ENCODE measurements at places on chromosomes 1 and 21.

DNA sequence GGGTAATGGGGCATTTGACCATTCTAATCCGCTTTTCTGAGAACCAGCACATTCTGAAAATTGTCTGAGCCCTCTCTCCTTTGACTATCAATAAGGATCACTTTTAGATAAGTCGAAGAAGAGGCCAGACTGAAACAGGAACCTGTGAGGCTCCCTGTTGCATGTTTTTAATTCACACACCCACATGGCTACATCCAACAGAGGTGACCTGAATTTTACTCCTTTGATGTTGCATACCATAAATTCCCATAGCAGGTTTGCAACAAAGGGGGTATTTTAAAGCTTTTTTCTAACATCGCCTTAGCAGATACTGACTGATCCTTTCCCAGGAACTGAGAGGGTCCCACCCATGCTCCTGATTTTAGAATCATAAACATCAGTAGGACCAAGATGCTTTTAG lies 450.8 kb downstream of the USP25 start:
- DNase-seq: no peak

GRCh38 chr1:197393772-197394171 lies 125.7 kb downstream of the CRB1 start:
- DNase-seq: no peak

- DNase-seq: no peak
Observed at GRCh38 chr1:116242741-116243140, 130.3 kb upstream of the ATP1A1 start.

- DNase-seq: no peak
Observed at GRCh38 chr1:186987065-186987464, 158.3 kb downstream of the PLA2G4A start.

DNA sequence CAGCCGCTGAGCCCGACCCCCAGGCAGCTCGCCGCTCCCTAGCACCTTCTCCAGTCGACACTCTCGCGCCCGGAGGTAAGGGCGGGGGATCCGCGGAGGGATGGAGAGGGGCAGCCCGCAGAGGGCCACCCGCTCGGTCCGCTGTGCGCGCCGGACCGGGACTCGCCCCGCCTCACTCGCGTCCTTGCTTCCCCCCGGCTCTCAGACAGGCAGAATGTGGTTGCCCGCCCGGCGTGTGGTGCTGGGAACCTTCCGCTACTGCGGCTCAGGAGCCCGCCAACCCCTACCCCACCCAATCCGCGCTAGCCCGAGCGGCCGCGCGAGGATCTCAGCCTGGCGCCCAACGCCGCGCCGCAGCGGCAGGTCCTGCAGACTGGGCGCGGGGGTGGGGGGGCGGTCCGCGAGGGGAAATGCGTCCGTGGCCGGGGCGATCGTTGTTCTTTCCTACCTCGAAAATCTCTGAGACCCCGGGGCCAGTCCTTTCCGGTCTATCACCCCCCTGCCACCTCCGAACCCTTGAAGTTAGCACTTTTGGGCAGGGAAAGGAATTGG lies 404 bp downstream of the LRRC8C start:
- DNase-seq: peak; percentile 56

GRCh38 chr1:103063921-103064320 lies 44.4 kb downstream of the COL11A1 start:
- no peak for DNase-seq

DNA sequence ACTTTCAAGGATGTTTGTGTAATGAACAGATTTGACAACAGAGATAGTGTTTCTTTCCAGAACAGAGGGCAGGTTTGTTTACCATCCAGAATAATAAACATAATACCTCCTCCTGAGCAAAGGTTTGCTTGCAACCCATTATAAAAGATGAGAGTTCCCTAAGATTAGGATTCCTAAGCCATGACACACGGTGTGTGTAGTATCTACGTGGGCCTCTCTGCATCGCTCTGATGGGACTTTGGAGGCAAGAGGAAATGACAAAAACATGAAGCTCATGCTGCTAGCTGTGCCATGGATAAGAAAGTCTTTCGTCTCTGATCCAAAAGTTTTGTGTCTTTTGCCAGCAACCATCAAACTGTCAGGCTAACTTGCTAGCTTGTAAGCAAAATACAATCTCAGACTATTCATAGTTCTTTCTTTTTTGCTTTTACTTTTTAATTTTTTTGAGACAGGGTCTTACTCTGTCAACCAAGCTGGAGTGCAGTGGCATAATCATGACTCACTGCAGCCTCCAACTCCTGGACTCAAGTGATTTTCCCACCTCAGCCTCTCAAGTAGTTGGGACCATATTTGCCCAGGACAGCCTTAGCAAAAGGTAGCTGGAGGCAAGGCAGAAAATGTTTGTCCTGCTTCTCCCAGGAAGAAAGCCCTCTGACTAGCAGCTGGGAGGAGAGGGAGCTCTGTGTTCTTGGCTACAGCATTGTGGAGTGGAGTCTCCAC lies 81.1 kb downstream of the LHX4 start:
- peak; percentile 72 for DNase-seq

- no peak for DNase-seq
Observed at GRCh38 chr1:907611-908451, 15.9 kb upstream of the SAMD11 start.

- DNase-seq: no peak
Observed at GRCh38 chr1:7084232-7084894, 299.1 kb downstream of the CAMTA1 start.

DNA sequence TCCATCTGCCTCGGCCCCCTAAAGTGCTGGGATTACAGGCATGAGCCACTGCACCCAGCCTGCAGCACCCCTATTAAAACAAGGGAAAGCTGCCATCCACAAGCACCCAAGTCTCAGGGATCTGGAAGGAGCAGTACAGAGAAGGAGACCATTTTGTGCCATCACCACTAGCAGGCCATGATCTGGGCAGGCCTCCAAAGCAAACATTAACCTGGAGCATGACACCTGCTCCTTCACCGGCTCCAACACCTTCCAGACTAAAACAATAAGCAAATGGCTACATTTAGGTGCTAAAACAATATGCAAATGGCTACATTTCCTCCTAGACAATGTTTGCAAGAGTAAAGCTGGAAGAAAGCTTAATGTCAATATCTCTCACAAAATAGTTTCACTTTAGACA lies 16.7 kb downstream of the MEAF6 start:
- DNase-seq: no peak

- DNase-seq: no peak
Observed at GRCh38 chr1:54825696-54826095, 24.6 kb upstream of the TTC22 start.

DNA sequence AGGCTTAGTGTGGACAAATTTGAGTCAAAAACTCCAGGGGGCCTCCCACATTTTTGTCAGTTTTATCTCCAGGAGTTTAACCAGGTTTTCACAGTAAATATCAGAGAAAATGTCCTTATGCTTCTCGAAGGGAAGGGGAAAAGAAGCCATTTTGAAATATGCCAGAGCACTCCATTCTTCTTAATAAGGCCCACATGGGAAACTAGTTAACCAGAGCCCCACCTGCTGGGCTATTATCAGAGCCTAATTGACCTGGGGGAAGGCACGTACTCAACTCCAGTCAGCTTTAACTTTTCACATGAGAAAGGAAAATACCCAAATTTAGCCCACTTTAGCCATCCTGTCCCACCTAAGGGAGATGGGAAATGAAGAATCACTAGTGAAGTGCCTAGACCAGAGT lies 296.3 kb downstream of the PTBP2 start:
- no peak for DNase-seq

- DNase-seq: peak; percentile 61
Observed at GRCh38 chr1:7491109-7491817, 279.8 kb upstream of the VAMP3 start.

DNA sequence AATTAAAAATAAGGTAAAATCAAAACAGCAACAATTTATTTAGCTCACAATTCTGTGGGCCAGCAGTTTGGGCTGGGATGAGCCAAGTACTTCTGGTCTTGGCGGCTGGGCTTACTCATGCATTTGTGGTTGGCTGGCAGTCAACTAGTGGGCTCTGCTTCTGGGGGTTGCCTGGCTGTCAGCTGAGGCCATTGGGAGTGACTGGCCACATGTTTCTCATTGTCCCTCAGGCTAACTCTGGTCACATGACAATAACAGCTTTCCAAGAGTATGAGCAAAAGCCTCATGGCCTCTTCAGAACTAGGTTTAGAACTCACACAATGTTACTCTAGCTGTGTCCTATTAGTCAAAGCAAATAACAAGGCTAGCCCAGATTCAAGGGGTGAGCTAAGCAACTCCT lies 15.6 kb upstream of the CHIA start:
- DNase-seq: peak; percentile 39

DNA sequence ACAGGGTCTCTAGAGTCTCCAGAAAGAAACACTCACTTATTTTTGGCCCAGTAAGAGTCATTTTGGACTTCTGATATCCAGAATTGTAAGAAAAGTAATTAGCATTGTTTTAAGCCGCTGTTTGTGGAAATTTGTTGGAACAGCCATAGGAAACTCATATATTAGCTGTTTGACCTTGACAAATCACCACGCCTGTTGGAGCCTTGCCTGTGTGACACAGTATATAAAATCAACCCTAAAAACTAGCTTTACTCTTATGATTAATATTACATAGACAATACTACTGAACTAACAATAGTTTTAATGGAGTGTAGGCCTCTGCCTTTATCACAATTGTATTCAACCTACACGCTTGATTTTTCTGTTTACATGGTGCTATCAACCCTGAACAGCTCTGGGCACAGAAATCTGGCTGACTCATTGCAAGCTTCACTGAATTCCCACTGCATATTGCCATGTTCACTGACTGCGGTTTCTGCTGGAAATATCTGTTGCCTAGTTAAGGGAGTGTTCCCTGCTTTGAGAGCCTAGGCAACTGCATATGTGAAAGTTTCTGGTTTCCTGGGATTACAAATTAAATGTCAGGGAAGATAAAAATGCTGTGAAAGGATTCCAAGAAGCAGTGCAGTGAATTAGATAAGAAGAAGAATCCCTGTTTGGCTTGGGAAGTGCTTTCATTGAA lies 419.5 kb upstream of the DEPDC1 start:
- peak; percentile 57 for DNase-seq

DNA sequence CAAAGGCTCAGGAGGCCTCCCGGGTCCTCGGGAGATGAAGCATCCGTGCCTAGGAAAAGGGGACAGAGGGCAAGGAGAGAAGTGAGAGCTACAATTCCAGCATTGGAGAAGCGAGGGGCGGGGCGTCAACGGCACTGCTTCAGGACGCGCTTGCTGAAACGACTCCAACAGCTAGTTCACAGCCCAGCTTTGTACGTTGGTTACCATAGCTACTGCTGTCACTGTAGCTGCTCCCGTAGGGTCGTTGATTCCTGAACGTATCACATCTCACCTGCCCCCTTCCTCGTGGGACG lies 63.1 kb downstream of the TOR1AIP2 start:
- no peak for DNase-seq

DNA sequence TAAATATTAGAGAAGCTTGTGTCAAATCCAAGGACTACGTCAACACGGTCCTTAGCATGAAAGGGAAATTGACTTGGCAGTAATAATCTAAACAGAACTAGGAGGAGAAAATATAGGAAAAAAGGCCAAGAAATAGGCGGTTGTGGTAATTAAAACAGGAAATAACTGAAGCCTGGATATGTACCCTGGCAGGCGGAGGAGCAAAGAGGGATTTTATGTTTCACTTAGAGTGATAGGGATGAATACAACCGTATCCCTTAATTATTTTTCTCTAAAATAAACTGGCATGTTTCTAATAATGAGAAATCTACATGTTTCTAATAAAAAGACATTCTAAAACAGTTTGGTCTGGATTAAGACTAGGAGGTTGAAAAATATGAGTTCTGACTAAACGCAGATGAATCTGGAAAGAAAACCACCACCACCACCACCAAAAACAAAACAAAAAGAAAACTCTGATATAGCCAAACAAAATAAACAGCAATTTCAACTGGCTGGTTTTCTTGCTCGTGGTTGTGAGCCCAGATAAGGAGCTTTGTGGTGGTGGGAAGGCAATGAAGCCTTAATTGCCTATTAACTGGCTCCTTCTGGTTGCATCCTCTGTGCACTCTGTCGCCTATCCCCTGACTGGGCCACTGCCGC lies 334.2 kb upstream of the SNX7 start:
- DNase-seq: peak; percentile 85

DNA sequence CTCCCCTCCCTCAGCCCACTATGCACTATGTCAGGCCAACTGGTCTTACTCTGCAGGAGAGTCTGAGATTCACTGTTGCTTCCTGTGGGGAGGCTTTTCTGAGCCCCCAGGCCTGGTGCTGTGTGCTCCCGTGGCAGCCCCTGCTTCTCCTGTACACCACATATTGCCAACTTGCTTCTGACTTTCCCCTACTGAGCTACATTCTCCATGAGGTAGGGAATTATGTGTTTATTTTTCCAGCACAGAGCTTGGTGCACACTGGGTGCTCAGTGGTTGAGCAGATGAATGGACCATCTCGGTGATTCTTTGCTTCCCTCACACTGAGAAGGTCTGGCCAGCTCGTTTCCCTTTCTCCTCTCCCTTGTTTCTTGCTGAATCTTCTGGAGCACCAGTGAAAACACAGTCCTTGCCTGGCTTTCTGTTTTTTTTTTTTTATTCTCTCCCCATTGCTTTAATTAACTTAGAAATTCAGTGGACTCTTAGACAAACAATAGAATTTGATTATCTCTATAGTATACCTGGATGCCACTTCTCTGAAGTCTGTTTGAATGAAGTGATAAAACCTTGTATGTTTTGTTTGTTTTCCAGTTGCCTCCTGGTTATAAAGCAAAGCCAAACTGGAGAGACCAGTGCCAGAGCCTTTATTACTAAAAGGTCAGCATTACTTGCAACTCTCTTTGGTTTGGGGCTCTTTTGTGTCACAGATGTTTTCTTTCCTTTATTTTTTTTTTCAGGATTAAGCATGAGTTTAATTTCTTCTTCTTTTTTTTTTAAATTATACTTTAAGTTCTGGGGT lies 50.3 kb upstream of the CNIH3 start:
- no peak for DNase-seq

GRCh38 chr1:17630986-17631385 lies 91.5 kb downstream of the ARHGEF10L start:
- no peak for DNase-seq

- DNase-seq: no peak
Observed at GRCh38 chr1:165598676-165599059, 32.4 kb upstream of the MGST3 start.

DNA sequence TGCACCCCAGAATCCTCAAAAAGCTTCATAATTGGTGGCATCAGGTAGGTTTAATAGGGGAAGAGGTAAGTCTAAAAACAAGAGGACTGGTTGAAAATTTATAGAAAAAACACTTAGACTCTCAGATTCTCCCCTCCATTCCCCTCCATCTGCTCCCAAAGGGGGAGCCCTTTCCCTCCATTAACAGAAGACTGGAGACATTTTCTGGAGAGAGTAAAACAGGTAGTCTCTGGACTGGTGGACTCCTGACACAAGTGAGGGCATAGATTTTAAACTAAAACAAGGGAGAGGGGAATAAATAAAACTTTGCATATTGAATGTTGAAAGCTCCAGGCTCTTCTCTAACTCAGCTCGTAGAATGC lies 54.0 kb upstream of the IPO9 start:
- no peak for DNase-seq
